ENCODE measurements at places on chromosomes 7 and 10.

GRCh38 chr10:49559476-49559875, 20.6 kb upstream of the ERCC6 start:
- no peak for DNase-seq

DNA sequence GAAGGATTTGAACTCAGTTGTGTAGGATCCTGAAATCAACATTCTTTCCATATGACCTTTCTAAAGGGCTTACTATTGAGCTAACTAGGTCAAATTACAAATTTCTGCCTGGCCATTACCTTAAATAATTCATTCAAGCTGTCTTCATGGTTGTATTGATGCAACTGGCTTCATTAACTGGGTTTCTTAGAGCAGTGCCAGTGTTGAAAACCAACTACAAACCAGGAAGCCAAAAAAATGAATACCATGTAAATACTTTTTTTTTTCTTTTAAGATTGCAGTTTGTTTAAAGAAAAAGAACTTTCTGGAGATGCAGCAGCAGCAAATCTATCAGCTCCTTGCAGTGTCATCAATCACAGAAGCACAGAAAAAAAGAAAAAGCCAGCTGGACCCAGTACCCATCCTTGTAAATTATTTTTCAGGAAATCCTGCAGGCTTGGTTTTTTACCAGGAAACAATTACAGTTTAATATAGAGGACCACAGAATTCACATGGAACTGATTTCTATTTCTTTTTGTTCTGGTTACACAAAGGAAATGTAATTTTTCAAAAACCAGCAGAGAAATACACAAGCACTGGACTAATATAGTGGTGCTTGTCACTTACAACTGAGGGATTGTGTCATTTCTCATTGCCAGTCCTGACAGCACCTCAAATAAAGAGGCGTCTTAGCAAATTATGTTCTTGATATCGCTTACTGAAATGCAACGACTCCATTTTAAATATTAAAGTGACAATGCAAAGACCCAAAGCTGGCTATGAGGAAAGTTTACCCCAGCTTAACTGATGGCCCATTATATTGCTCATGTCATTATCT, 131.9 kb downstream of the TMEM26 start:
- no peak for DNase-seq

- DNase-seq = no peak
These were observed 42.2 kb upstream of the EGR2 start for GRCh38 chr10:62858364-62858763.

- no peak for DNase-seq
These were observed 8.3 kb upstream of the SMKR1 start for GRCh38 chr7:129494041-129494440.

- DNase-seq = no peak
These were observed 68.7 kb downstream of the MBL2 start for GRCh38 chr10:52703898-52704297.

- no peak for DNase-seq
These were observed 639.2 kb upstream of the POT1 start for GRCh38 chr7:125568799-125569198.

DNA sequence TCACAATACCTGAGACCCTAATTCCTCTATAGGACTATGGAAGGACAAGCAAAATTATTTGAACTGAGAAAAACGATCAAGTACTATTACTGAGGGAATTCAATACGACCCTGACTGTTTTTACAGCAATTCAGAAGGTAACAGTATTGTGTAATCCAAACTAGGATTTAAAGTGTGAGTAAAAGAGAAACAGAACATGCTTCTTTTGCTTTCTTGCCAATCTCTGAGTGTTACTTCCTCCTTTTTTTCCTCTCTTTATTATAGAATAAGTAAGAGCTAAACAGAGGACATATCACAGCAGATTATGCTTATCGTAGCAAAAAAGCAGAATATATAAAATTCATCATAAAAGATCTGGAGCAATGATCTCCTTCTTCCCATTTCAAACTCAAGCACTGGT, 292.1 kb downstream of the THSD7A start:
- peak; percentile 57 for DNase-seq

DNA sequence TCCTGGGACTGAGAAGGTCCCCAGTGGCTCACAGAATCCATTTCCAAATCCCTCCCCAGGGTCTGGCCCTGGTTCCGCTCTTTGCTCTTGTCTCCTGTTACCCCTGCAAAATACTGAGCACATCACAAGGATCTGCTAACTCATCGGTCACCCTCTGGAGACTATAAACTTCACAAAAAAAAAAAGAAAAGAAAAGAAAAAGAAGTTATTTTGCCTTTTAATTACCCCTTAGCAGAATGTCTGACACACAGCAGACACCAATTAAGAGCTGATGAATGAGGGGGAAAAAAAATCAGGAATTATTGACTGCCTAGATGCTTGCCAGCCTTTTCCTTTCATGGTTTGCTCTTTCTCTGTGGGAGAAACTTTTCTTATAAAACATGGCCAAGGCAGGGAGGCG, 578.7 kb downstream of the GRID1 start:
- DNase-seq = no peak

GRCh38 chr7:128347647-128348097, 4.0 kb upstream of the RBM28 start:
- DNase-seq = peak; percentile 76

DNA sequence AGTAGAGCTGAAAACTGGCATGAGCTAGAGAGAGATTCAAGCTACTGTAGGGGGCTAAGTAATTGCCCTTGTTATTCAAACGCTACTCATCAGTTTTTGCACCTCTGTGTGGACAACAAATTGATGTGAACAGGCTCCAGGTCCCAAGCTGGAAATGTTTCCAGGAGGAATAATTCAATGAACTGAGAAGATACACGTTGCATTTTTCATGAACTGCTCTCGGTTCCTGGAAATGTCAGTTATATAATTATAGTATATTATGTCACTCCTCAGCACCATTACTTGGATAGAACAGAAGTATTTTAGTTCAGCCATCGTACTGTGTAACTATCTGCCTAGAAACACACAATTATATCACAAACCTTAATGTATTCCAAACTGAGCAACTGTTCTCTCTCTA, 65.9 kb upstream of the A1CF start:
- no peak for DNase-seq

- no peak for DNase-seq
These were observed 700 bp downstream of the MTPN start for GRCh38 chr7:135976312-135977006.

- DNase-seq = no peak
These were observed 1.6 kb downstream of the AKAP9 start for GRCh38 chr7:91942312-91942711.

- DNase-seq = no peak
These were observed 5.4 kb downstream of the ANKIB1 start for GRCh38 chr7:92251181-92251580.

DNA sequence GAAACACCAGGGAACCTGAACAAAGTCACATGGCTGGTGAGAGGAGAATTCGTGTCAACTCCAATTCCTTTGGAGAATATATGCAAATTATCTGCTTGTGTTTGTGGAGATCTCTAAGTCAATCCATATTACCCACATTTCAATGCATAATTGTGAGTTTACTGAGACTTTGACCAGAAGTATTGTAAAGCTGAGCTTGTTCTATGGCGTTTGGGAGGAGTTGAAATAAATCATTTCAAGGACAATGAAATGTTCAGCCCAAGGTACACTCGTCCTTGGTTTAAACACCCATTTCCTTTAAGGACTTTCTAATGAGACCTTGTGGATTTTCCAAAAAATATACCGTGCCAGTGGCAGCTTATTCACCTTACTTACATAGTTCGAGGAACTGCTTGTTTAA, 186.6 kb upstream of the HDAC9 start:
- DNase-seq = no peak

GRCh38 chr10:110208614-110209453, 1.4 kb downstream of the MXI1 start:
- DNase-seq = peak; percentile 51

- no peak for DNase-seq
These were observed 543.1 kb downstream of the HTR7 start for GRCh38 chr10:90314718-90315117.

- peak; percentile 10 for DNase-seq
These were observed 57.9 kb downstream of the ZNF22 start for GRCh38 chr10:45058580-45058979.

DNA sequence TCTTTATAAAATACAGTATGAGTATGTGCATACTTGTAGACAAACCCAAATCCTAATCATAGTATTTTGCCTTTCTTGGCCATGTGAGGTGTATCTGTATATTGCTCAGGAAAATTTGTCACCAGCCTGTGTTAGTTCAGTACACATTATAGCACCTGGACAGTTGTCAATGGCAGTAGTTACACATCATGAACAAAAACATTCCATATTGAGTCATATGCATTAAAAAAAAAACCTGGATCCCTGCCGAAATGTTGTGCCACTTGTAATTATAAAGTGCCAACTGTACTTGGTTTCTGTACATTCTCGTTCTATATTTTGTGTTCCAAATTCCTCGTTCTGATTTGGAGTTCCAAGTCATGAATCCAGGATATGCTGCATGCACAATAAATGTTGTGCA, 410.4 kb downstream of the INHBA start:
- DNase-seq = no peak

DNA sequence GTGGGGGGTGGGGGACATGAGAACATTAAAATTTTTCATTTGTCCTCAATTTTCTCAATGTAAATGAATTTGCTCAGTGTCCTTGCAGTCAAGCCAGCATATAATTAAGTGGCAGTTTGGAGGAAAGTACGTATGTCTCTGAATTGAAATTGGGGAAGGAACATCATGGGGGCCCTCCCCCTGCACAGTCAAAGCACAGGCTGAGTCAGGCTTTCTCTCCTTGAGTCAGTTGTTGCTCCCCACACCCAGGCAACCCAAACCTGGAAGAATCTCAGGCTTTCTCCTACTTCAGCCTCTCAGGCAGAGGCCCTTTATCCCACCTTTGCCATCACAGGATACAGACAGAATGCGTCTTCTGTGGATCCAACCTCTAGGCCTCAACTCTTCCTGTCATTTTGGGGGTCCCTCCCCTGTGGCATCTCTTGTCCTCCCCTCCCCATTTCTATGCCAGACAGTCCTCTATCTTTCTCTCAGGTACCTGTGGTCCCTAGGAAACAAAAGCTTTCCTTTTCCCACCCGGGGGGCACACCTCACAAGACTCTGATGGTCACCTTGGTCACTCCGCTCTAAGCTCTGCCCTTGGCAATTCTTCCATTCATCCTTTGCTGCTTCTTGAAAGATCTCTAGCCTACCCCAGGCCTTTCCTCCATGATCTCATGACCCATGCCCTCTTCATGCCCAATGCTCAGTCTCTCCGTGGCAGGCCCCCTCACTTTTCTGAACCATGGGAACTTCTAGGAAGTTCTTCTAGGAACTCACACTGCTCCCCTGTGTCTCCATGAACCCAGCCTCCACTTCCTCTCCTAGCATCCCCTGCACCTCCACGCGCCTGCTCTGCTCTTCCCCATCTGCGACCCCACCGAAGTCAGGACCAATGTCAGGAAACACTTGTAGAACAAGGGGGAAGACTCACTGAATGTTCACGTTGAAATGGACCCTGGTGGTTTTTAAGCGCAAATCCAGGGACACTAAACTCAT, 40.4 kb downstream of the CREB3L2 start:
- no peak for DNase-seq

- peak; percentile 77 for DNase-seq
These were observed 177.6 kb downstream of the PARD3 start for GRCh38 chr10:34637418-34637911.

DNA sequence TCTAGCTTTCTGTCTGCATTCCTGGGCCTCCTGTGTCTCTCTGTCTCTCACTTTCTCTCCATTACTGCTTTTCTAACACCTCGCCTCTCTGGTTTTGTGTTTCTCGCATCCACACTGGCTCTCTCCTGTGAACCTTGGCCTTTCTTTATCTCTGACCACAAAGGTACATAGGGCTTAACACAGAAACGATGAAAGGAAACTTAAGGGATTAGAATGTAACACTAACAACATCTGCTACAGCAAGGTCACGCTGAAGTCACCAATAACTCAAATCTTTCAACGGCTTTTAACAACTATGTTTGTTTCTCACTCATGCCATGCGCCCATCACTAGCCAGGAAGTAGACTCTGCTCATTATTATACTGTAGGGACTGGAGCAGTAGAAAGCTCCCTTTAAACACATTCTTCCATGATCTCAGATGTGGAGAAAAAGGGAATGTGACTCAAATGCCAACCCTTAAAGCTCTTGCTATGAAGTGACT, 9.3 kb upstream of the OR6V1 start:
- peak; percentile 10 for DNase-seq

GRCh38 chr10:90999512-91000172, 78.8 kb upstream of the ANKRD1 start:
- DNase-seq = no peak

DNA sequence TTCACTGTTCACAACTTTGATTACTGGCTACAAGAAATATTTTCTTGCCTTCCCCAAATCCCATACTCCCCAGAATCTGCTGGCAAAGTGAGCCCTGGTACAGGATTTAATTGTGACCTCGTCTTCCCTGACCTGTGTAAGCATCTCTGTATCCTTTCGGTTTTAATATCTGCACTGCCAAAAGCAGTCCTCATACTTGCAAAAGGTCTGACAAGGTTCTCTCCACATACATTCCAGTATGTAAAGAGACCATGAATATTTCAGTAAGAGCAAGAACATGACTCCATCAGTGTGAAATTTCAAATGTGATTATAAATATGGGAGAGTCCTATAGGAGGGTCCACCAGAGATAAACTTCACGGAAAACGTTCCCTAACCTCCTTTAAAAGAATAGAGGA, 134.0 kb upstream of the TCF7L2 start:
- peak; percentile 29 for DNase-seq

- DNase-seq = no peak
These were observed 673 bp downstream of the OPN1SW start for GRCh38 chr7:128774921-128775320.

DNA sequence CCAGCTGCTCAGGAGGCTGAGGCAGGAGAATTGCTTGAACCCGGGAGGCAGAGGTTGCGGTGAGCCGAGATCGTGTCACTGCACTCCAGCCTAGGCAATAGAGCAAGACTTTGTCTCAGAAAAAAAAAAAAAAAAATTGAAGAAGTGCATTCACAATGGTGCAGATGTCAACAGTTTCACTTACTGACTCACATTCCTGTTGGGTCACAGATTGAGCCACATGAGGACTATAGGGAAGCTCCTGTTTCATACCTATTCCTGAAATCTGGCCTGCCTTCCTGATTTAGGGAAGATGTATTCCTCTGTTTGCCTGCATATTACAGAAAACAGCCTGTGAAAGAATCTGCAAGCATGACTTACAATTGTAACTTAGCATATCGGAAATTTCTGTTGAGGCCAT, 78.2 kb downstream of the AKR1C4 start:
- DNase-seq = no peak

- no peak for DNase-seq
These were observed 1.1 kb upstream of the LARP4B start for GRCh38 chr10:932589-932988.
